ENCODE measurements at places on chromosomes 5 and 9.

DNA sequence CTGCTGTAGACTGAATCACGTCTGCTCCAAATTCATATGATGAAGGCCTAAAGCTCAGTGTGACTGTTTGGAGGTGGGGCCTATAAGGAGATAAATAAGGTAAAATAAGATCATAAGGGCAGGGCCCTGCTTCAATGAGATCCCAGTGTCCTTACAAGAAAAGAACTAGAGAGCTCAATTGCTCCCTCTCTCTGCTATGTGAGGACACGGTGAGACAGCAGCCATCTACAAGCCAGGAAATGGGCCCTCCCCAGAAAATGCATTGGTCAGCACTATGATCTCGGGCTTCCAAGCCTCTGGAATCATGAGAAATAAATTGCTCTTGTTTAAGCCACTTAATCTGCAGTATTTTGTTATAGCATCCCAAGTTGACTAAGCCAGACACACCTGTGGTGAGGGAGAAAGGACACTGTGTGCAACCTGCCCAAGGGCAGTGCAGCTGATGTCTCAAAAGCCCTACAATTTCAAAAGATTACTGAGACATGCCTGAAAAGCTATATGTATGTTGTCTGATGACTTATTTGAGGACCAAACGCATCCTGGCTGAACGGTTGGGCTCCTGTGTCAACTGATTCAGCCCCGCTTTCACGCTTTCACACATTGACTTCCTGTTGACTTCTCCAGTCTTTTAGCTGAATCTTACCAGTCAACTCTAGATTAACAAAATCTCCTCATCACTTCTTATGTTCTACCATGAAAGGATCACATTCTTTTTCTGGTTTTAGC is 13.2 kb downstream of the GZMK start:
- DNase-seq: no peak

DNA sequence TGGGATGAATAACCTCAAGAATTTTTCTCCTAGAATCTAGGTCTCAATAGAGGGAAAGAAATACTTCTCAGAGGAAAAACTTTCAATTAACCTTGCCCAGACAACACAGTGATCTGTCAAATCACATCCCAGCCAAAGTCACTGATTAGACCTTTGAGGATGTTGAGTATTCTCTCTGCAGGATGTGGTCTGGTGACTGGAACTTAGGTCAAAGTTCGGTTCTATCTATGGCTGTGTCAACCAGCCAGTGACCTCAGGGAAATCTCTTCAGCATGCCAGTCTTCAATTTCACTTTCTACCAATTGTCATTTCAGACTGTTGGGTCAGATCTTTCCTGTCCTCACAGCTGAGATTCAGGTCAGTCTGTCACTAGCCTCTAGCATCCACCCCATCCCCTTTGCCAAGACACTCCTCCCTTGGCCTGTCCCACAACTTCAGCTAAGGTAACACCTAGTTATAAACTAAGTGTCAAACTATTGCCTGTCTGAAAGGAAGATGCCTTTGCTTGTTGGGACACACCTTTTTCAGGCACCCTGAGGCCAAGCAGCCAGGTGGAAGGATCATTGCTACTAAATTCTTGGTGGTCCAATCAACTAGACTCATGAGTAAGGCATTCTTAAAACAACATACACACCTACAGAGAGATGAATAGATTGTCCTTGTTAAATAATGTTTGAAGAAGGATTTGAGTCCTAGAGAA is 156.3 kb upstream of the FST start:
- no peak for DNase-seq

DNA sequence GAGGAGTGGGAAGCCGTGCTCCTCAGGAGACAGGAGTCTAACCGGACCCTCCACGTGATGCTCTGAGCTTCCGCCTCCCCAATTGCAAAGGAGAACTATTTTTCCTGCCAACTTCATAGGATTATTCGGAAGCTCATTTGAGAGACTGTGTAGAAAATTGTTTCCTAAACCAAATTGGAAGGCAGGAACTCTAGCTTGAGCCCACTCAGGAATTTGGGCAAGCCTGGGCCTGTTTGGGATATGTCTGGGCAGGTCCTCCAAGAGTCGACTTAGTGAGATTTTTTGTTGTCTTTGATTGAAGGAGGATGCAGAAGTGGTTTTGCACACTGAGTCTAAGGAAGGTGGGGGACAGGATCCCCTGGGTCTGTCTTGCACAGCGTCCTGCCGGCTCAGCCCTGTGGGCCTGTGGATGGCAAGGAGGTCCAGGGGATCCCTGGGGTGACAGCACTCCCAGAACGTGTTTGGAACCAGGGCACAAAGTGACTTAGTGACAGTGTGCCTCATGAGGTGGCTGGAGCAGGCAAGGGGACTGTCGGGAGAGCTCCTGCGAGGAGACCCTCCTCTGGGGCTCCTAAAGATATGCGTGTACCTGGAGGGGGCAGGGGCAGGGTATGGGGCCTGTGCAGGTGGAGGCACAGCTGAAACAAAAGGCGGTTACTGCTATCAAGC is 283.3 kb downstream of the NSG2 start:
- no peak for DNase-seq

GRCh38 chr9:71524996-71525580 is 243.2 kb downstream of the CEMIP2 start:
- DNase-seq: no peak

DNA sequence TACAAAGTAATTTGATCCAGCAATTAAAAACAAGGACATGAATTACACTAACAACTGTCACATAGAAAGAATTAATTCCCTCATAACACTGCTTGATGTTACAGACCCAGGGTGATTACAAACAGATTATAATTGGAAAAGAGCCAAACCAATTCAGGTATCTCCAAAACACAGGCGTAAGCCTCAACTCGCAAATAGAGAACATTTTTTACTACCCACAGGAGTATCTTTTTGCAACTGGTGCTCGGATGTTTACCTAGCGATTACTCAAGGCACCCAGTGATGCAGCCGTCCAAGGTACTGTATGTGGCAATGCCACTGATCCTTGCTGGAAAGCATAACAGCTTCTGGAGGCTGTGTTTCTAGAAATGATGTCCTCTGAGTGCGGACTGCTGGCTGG is 386.1 kb upstream of the KIF2A start:
- DNase-seq: no peak

GRCh38 chr9:127930231-127931091 is at the start of gene PIP5KL1:
TSS of gene PIP5KL1 (minus strand) at chr9:127930777. CDS start at chr9:127930752, 25 bp downstream.
- peak; percentile 69 for DNase-seq

- DNase-seq: no peak
These were observed 48.9 kb downstream of the SLC12A7 start for GRCh38 chr5:1062761-1063568.

DNA sequence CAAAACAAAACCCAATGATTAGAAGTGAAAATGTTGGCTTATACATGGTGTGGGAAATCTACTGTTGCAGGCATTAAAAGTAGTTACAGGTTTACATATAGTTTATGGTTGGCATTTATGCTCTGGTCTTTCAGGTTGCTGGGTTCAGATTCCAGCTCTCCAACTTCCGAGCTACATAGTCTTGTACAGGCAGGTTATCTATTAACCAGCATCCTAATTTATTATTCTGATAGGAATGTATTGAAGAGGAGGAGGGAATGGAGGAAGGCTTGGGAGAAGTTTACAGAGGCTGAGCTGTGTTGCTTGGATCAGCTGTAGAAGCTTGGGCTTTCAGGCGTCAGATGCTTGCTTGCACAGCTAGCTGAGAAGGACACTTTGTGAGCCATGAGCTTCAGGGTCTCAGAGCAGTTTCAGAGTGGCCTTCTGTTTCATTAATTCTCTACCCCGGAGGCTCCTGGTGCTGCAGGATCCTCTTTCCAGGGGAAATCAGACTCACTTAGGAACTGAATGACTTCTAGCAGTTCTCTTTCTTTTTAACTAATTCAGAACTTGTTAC is 11.7 kb upstream of the ERBIN start:
- DNase-seq: no peak

- no peak for DNase-seq
These were observed 71.2 kb downstream of the RAB24 start for GRCh38 chr5:177232358-177232757.

GRCh38 chr9:133716564-133717112 is 21.5 kb downstream of the SARDH start:
- no peak for DNase-seq

- no peak for DNase-seq
These were observed 256.6 kb downstream of the TMEM38B start for GRCh38 chr9:105950894-105951293.

GRCh38 chr9:98833090-98833956 is 25.9 kb downstream of the GALNT12 start:
- peak; percentile 12 for DNase-seq

GRCh38 chr5:33170411-33170810 is 270.4 kb upstream of the TARS1 start:
- DNase-seq: peak; percentile 47

DNA sequence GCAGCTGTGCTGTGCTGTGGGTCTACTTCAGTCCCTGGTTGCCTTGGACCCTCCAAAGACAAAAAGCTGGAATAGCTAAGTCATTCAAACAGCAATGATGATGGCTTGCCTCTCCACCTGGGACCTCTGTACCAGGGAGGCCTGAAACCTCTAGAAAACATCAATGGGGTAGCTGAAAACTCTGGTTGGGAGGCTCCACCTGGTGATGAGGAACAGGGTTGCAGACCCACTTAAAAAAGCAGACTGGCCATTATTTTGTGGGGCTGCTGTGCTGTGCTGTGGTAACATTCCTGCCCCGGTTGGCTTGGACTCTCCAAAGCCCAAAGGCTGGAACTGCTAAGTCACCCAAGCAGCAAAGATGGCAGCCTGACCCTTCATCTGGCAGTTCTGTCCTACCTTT is 839.3 kb upstream of the ARRDC3 start:
- peak; percentile 35 for DNase-seq

DNA sequence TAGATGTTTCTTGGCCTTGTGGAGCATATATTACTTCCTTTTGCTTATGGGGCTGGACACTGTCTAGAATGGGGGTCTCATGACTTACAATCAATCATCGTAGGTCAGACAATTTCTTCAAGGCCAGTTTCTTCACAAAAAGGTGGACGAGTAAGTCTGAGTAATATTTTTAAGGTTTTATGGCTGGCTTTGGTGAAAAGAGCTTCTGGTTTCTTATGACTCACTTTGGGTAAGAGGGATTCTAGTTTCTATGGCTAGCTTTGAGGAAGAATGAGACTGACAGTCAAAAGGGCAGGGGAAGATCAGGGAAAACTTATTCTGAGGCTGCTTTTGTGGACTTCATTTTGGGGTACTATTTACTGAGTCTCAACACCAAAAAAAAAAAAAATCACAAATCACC is 2067.2 kb upstream of the C9orf72 start:
- no peak for DNase-seq

- no peak for DNase-seq
These were observed 302.2 kb downstream of the DIRAS2 start for GRCh38 chr9:90340421-90340820.

DNA sequence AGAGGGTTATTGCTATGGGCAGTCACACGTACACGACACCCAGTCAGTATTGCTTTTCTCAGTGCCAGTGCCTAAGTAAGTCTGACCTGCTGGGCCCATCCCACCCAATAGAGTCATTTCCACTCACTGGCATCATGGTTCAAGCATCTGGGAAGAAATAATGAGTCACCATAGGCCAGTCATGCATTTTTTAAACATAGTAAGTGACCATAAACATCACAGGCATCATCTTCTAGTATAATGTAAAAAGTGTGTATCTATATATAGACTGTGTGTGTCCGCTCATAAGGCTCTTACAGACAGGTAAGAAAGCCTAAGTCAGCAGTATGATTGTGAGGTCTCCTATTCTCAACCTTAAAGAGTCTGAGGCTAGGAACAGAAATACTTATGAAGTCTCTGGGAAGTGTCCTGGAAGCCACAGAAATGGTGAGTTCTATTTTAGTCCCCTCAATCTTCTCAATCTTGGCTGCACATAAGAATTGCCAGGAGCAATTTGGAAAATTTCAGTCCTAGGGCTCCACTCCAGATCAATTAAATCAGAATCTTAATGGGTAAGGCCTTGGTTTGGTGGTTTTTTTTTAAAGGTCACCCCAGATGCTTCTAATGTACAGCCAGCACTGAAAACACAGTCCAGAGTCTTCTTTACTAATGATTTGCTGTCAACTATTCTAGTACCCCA is 65.2 kb downstream of the ZNF366 start:
- no peak for DNase-seq

- no peak for DNase-seq
These were observed 59.4 kb upstream of the PTPN3 start for GRCh38 chr9:109557481-109557880.

DNA sequence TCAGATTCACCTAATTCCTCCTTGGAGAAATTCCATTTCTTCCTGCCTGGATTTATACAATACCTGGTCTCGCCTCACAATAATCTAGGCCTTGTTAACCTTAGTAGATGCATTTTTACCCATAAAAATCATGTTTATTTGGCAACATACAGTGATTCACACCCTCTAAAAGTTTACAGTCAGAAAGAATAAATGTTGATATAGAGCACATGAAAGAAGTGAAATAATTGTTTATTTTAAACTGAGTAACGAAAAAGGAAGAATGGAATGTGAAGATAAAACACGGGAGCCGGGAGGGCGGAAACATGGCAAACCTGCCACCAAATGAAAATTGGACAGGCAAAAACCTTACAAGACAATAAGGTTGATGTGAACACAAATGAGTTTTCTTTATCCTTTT is 28.9 kb upstream of the KCNN2 start:
- DNase-seq: no peak

- DNase-seq: peak; percentile 20
These were observed 1.0 kb downstream of the GGTA1 start for GRCh38 chr9:121498487-121499176.

GRCh38 chr9:85224301-85224700 is 517.5 kb downstream of the AGTPBP1 start:
- no peak for DNase-seq

DNA sequence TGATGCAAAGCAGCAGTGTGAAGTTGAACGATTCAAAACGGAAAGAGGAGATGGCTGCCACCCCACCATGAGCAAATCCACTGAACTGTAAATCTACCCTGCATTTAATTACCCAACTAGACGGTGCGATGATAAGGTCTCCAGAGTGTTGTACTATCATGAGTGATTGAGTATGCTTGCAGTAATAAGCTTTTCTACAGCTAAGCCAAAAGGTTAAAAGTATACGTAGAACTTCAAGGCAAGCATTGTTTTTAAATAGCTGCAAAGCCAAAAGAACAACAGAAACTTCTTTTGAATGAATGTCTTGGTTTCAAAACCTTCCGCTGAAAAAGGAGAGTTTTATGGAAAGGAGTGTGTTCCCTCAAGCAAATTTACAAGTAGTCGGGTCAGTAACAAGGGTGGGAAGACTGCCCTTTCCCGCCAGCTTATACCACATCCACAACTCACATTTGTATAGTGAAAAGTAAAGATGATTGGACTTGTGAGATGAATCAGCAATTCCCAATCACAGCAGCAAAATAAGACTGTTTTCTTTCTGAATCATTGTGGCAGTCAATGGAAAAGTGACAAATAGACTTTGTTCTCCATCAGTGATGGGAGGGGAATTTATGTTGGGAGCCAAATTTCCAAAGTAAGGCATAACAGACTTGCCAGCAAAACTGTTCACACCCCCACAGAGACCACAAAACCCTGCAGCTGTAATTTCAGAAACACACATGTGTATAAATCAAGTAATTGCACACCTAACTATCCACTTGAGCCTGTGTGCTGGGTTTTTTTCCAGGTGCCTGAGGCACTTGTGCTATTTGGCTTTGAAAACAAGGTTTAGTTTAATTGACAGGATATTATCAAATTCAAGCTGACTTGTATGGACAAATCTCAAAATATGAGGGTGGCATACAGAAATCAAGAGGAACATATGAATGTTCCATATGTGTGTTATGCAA is 407.7 kb upstream of the GRAMD2B start:
- DNase-seq: no peak

- DNase-seq: no peak
These were observed 142.9 kb upstream of the NR3C1 start for GRCh38 chr5:143546394-143546793.

Data from OCI-M1 (cell line).